ENCODE measurements at places on chromosomes 12 and 14. TPM values are rescaled to one million over a fixed set of nuclear protein-coding genes. Genes with fewer than 3 reads are reported as not detected.

The CDH24 gene
- 3.0 TPM for total RNA-seq

The ABCC9 gene
- not detected for total RNA-seq

The GZMB gene
- 77.5 TPM for total RNA-seq

The OTX2 gene
- total RNA-seq, result not detected

The SDSL gene
- 3.6 TPM for total RNA-seq

DNA sequence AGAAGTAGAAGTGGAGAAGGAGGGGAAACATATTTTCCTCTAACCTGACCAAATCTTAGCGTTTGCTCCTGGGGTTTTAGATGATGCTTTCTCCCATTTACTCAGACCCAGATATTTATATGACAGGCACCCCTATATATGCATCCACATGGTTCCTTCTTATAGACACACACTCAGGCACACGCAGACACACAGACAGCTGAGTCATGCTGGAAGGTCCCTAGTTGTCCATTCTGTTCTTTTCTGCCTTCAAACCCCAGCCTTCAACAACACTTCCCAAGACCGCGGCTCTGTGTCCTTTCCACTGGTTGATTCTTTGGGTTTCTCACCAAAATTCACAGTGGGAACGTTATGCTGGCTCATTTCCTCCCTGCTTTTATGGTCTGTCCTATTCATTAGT is 52.1 kb downstream of the HSPB8 start:
- no peak for DNase-seq

DNA sequence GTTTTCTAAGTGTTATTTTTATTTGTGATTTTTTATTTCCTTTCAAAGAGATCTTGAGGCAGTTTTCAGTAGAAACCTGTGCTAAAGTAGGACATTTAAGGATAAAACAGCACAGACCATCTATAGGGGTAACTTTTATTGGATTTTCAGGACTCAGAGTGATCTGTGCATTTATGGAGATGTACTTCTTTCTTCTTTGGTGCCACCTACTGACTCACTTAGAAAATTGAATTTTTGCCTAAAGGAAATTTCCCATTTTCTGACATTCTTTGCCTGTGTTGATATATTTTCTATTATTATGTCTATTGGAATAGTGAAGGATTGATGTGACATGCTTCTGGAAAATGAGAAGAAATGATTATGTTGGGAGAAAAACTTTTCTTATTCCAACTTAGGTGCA is 113.0 kb downstream of the UNC79 start:
- no peak for DNase-seq

DNA sequence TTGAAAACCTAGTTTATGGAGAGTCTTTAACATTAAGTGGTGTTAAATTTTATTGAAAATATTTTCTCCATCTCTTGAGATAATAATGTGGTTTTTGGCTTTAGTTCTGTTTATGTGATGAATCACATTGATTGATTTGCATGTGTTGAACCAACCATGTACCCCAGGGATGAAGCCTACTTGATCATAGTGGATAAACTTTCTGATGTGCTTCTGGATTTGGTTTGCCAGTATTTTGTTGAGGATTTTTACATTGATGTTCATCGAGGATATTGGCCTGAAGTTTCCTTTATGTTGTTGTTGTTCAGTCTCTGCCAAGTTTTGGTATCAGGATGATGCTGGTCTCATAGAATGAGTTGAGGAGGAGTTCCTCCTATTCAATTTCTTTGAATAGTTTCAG is 222.6 kb downstream of the ADAMTS20 start:
- DNase-seq, result no peak

- DNase-seq, result no peak
These were observed 20.5 kb downstream of the PSMC1 start for GRCh38 chr14:90276646-90277367.

DNA sequence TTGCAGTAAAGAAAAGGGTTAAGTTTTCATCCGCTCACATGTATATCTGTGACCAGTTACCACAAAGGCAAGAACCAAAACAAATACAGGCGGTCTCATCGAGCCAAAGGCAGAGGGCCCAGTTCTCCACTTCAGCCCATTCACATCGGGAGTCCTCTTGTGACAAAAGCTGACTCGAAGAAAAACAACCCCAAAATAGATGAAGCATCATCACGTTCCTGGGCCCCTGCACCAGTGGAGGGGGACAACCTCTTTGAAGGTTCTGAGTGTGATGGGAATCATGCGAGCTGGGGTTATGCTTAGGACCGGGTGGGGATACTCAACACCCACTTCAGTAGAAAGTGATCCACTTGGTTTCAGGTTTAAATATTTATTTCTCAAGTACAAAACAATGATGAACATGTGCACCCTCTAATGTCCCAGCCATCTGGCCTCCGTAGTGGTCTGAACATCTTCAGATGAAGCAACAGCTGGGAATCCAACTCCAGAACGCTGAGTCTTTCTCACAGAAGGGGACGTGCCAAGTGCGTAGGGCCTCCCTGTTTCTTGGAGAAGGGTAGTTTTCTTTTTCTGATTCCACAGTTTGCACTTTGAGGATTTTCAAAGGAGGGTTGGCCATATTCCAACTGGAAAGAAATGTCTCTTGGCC is 8.4 kb downstream of the GSC start:
- no peak for DNase-seq

GRCh38 chr12:67315661-67316060 is 46.5 kb downstream of the CAND1 start:
- no peak for DNase-seq

DNA sequence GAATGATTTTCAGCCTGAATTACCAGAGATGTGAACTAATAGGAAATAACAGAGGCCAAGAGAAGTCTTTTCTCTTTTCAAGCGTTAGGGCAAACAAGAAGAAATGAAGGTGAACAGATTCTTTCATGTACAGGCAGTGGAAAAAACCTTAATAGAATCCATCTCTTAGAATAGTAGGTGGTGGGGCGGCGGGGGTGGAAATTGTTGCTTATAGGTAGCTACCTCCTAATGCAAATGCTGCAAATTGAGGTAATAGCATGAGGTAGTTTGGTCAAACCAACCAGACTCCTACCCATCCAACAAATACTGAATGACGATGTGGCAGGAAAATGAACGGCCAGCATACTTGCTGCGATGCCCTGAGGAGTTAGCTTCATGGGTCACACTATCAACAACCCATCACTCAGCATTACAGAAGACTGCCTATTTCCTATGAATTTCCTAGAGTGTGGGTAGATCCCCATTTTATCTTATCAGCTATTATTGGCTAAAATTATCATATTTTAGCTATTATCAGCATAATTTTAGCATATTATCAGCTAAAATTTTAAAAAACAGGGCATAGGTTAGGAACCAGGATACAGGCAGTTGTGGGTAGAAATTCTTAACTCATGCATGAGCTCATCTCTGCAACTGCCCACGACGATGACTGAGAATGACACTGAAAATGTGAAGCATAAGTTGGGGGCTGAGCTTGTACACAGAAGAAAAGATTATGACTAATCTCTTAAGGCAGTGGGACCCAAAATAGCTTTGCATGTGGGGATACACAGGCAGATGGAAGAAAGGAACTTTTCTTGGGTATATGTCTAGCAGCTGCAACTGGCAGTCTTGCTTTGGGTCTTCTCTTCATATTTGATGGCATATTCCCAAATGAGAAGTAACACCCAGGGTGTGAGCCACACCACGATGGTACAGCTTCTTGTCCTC is 68.7 kb downstream of the NIN start:
- no peak for DNase-seq

DNA sequence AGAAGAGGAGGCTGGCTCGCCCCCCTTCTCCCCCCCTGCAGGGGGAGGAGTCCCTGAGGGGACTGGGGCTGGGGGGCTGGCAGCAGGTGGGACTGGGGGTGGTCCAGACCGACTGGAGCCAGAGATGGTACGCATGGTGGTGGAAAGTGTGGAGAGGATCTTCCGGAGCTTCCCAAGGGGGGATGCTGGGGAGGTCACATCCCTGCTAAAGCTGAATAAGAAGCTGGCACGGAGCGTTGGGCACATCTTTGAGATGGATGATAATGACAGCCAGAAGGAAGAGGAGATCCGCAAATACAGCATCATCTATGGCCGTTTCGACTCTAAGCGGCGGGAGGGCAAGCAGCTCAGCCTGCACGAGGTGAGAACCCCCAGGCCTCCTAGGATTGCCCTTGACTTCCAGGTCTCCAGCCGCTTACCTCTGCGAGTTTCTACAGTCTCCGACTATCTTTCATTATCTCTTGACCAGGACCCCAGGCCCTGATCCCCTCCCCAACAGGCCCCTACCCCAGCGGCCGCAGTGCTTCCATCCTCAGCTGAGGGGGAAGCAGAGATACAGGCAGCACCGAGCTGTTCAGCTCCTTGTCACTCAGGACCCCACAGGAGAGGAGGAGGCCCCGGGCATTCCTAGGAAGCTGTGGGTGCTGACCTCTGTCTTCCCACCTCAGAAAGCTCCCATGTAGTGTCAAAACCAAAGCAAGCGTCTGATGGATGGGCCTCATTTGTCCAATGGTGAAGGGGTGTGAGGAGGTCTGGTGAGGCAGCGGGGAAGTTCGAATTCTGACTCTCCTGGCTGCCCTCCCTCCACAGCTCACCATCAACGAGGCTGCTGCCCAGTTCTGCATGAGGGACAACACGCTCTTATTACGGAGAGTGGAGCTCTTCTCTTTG is 3.0 kb downstream of the NAB2 start:
- no peak for DNase-seq

- peak; percentile 20 for DNase-seq
These were observed 271.6 kb upstream of the PLEKHG7 start for GRCh38 chr12:92431146-92431545.

GRCh38 chr12:17588968-17589367 is 501.0 kb downstream of the RERGL start:
- no peak for DNase-seq

GRCh38 chr14:99502989-99503421 is 21.8 kb downstream of the CCNK start:
- no peak for DNase-seq

GRCh38 chr12:104579718-104580495 is 123.2 kb downstream of the CHST11 start:
- DNase-seq, result no peak

GRCh38 chr12:5430641-5431603 is 986 bp upstream of the NTF3 start:
- DNase-seq, result no peak

DNA sequence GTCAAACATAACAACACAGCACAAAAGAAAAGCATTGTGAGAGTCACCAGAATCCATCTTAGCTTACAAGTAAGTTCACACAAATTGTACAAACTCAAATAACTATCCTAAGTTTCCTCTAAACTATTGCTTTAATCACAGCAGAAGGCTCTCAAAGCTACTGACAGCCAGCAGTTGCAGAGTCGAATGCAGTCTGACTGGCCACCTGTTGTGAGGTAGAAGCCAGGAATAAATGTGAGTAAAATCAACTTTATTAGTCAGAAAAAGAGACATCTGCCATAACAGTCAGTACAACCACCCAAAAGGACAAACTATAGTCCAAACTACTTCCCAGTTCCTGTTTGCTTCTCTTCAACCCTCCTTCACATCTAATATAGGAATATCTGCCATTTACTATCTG is 231.7 kb upstream of the USP15 start:
- no peak for DNase-seq

DNA sequence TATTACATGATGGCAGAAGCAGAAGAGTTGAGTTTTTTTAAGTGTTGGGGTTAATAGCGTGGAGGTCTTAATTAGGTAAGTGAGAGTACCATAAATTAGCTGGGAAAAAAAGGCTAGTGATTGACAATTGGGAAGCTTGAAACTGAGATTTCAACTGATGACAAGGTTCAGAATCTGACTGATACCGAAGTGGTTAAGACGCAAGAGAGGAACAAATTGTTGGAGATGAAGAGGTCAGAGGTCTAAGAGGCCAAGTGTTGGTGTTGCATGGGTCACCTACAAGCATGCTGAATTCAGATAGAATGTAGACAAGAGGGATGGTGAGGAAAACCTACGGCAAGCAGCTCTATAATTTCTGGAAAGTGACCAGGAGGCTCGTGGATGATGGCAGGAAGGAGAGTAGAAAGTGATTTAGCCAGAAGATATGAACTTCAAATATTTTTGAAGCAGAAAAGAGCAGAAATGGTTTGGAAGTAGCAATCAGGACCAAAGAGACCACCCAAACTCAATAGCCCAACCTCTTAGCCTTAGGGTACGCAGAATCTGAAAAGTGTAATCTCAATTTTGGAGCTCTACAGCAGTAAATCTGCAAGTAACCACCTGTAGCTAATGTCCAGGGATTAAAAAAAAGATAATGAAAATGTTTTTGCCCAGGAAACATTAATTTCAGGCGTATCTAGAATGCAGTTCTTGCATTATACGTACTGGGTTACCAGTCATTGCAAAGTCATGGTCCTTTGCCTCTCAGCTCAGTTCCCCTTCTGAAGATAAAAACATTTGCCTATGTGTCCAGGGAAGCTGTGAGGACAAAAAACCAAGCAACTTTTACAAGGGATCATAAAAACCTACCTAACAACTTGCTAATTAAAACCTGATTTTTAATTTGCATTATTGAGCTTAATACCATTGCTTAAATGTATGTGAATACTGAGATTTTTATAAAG is 1.7 kb upstream of the TMPO start:
- no peak for DNase-seq

GRCh38 chr14:71538288-71538687 is 393.9 kb upstream of the RGS6 start:
- DNase-seq, result no peak

- peak; percentile 40 for DNase-seq
These were observed 389.3 kb upstream of the USP15 start for GRCh38 chr12:61870658-61871484.

Data from activated CD4-positive, alpha-beta T cell treated with anti-CD3 and anti-CD28 coated beads, Interleukin-2, amount 10 ng/mL, durations not matched to agents 7 days and 5 days (primary cell).